Fibroblast of pulmonary artery (primary cell): ENCODE measurements at places on chromosomes 11 and 22.
A peak's percentile ranks its signal among the peaks of the same experiment; 100 is the strongest.

DNA sequence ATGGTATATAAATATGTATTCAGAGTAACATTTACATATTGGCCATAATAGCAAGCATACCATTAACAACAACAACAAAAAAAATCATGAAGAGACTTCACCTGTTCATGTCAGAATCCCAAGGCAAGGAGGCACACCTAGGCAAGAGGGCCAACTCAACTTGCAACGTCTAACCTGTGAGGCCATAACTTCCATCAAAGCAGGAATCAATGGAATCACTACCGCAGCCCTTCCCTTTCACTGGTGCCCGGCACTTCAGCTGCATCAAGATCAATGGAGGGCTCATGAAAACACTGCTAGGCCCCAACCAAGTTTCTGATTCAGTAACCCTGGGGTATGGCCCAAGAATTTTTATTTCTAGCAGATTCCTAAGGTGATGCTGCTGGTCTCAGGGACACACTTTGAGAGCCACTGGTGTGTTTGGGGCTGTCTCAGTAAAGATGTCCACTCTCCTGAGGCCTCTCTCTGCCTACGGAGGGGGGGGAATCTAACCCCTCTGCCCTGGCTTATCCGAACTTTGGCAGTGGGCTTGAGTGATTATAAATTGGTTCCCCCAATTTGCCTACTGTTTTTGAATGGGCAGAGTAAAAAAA, 8.0 kb downstream of the ZFTA start:
- DNase-seq, result no peak

DNA sequence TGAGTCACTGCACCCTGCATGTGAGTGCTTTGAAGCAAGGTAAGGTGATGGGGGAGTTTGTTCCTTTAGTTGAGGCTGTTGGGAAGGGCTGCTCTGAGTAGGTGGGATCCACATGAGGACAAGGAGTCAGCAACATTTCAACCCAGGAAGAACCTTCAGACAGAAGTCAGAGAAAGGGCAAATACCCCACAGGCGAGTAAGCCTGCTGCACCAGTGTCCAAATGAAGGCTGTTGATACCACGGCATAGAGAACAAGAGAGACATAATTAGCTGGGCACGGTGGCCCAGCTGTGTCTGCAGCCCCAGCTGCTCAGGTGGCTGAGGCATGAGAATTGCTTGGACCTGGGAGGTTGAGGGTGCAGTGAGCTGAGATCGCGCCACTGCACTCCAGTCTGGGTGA, 54.3 kb upstream of the CLMP start:
- DNase-seq, result no peak

DNA sequence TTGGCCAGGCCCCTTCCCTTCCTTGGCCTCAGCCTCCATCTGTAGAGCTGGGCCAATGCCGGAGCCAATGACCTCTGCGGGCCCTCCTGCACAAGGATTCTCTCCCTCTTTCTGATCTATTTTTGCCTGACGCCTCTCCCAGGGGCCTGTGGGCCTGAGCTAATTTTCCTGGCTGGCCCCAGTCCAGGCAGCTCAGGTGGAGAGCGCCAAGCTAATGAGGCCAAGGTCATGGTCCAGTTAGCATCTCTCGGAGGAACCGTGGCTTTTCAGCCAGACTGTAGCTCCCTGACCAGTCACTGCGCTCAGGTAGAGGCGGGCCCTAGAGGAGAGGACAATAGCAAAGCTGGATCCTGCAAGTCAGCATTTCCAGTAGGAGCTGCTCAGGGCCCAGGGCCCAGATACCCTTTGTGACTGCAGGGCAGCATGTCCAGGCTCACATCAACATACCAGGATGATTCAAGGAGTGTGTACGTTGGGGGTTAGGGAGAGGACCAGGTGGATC, 43.5 kb downstream of the APOL3 start:
- no peak for DNase-seq

DNA sequence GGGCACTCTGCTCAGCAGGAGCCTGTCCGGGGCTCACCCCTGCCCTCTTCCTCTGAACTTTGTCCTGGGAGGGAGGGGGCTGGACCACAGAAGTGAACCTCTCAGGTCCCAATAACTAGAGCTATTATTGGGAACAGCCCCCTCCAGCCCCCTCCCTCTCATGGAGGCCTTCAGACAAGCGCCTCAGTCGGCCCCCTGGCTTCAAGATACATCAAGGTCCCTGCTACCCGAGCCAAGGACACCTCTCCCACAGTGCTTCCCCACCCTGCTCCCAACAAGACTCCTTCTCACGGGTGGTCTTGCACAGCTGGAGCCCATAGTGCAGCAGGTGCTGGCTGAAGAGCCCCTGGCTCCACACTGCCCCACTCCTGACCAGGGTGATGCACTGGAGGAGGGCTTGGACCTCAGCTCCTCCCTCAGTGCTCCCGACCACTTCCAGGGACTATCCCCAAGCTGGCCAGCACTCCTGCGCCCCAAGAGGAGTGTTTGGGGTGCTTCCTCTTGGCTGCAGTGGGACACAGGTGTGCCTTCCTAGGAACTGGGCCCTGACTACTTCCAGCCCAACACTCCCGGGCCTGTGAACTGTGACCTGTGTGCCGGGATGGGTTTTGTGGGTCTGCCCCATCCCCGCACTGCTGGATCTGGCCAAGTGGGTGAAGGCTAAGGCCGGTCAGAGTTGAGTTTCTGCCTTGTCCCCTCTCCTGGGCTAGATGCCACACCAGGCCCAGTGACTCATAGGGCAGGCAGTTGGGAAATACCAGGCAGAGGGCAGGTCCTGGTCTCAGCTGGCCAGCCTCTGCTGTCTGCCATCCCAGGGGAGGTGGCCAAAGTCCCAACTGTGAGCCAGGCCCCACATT, 2.2 kb downstream of the PNPLA2 start:
- peak; percentile 63 for DNase-seq

DNA sequence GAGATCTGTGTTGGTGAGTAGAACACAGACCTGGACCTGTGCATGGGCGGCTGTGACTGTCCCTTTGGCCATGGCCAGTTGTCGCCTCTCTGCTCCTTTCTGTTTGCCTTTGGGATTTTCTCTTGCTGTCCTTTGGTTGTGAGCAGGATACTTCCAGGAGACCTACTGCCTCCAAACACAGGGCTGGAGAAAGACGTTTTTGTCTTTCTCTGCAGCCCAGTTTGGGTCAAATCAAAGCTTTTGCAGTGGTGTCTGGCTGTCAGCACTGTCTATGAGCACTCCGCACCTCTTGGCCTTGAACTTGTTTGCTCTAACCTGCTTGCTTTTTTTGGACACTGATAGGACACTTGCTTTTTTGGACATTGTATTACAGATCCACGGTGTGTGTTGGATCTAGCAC, 108.9 kb upstream of the SORL1-AS1 start:
- DNase-seq, result no peak

DNA sequence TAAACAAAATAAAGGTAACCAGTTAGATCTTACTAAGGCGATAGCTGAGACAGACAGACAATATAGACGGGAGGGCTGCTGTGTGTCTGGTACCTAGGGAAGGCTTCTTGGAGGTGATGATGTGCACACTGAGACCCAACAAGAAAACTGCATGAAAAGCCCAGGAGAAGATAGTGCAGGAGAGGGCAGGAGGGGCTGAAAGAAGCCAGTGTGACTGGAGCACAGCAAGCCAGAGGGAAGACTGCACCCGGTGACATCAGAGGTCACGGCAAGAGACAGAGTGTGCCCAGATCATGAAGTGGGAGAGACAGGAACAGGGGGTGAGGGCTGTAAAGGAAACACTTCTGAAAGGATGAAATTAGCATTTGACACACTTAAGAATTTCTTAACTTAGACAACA, 266.3 kb downstream of the BRD1 start:
- DNase-seq, result no peak

GRCh38 chr11:112634551-112634950, 326.7 kb upstream of the NCAM1 start:
- no peak for DNase-seq

DNA sequence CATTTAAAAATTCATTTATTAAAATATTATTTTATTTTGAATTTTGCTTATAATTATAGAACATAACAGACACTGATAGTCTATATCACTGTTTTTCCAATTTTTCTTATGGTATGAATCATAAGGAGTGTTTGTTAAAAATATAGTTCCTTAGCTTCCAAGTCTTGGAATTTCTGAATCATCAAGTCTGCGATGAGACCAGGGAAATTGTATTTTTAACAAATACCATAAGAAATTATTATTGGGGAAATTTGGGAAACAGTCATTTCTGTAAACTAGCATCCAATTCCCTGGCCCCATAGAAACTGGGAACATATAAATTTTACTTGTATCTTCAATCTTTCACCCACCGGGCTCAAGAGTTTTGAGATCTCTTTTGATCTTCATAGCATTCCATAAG, 38.0 kb upstream of the PICALM start:
- DNase-seq, result peak; percentile 31

- no peak for DNase-seq
Observed at GRCh38 chr11:35582033-35582432, 36.2 kb upstream of the FJX1 start.

GRCh38 chr22:26812731-26813130, 155.3 kb downstream of the MIAT start:
- no peak for DNase-seq

- DNase-seq, result peak; percentile 91
Observed at GRCh38 chr22:31313366-31314147, 21.3 kb upstream of the PIK3IP1 start.

DNA sequence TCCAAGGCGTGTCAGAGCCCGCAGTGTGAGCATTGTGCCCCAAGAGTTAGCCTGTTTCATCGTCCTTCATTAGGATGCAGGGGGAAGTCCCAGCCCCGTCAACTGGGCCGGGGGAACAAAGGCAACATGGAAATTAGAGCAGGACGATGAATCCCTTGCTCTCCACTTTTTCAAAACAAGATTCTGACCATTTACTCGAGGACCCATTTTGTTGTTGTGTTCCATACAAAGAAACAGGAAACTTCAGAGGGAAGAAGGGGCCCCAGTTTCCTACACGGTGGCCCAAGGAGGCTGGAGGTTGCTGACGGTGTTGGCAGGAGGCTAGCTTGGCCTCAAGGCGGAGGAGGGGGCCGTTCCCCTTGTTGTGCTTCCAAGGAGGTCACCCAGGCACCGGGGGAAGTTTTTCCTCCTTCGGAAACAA, 44.0 kb upstream of the SLC1A2 start:
- DNase-seq, result no peak

DNA sequence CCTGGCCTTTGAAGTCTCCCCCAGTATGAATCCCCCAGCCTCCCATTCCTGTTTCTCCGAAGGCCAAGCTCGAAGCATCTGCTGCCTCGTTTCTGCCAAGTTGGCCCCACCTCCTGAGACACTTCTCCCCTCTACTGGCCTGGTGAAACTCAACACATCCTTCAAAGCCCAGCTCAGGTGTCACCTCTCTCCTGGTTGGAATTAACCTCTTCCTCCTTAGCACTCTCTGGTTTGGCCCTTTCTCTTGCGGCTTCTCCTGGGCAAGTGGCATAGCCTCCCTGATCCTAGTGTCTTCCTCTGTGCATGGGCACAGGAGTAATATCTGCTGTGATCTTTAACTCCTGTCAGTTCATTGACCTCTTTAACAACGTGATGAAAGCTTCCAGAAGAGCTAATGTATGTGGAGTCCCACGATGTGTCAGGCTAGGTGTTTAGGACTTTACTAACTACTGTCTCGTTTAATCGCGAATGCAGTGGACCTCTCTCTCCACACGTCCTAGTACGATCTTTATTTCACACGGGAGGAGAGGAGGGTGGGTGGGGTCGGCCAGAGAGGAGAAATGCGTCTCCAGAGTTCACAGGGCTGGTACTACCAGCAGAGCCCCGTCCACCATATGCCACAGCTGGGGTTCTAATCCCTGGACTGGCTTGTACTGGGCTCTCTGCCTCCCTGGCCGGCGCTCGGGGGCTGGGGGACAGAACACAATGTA, 826 bp upstream of the PTPRJ start:
- no peak for DNase-seq

DNA sequence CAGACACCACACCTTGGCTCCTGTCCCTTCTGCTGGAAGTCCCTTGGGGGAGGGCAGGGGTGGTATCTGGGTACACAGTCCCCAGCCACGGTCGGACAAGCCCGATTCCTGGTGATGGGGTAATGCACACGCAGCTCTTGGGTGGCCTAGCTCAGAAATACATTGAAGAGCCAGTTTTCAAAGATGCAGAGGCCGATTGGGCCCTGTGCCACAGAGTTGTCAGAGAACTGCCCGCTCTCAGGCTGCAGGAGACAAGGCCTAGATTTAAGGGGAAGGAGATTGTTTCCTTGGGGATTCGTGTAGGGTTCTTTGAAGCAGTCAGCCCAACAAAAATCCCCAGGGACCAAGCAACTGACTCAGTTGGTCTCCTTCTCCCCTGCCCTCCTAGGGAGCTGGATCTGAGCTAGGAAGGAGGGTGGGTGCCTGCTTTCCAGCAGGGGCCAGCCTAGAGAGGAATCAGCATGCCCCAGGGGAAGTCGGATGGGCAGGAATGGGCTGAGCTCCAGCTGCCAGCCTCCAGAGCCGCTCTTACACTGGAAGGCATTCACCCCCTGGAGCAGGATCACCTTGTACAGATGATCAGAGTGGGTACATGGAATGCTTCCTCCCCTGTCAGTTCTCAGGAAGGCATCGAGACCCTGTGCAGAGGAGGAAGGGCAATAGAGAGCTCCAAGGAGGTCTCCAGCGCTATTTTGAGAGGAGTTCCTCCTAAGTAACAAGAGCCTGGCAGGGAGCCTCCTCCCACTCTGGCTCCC, 3.3 kb upstream of the SCN4B start:
- no peak for DNase-seq

DNA sequence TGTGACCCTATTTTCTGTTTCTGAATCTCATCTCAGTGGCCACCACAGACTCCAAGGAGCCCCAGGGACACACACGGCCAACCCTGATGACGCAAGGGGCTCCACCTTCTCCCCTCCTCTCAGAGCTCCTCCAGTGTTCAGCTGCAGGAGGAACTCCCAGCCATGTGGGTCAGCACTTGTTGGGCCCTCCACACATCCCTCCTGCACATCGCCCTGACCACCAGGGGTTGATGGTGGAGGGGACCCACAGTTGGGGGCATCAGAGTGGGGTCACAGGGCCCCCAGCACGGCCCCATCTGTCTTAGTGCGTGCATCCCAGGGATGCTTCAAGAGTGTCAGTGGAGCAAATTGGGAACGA, 499.6 kb downstream of the BRD1 start:
- no peak for DNase-seq

DNA sequence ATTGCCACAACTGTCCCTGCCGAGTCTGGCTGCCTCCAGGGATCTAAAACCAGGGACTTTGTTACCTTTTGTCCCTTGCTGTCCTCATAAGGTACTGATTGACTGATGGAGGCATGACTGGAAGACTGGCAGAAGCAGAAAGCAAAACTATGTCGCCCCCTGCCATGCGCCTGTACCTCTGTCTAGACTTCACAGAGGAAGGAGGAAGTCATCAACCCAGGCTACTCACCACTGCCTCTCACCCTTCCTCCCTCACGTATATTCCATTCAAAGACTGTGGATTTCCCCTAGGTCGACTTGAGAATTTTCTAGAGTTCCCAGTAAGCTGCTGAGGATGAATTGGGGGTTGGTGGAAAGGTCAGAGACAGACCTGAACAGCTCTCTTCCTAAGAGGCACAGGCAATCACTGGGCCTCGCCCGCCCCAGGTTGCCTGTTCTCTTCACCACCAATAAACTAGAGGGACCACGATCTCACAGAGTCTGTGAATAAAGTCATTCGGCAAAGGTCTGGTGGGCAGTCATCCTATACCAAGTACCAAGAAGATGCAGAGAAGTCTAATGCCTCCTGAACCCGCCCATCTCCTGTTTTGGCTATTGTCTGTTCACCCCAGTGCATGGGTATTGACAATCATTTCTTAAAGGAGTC, 27.5 kb upstream of the CHST1 start:
- no peak for DNase-seq
